ENCODE measurements at places on chromosomes 5 and 9.

DNA sequence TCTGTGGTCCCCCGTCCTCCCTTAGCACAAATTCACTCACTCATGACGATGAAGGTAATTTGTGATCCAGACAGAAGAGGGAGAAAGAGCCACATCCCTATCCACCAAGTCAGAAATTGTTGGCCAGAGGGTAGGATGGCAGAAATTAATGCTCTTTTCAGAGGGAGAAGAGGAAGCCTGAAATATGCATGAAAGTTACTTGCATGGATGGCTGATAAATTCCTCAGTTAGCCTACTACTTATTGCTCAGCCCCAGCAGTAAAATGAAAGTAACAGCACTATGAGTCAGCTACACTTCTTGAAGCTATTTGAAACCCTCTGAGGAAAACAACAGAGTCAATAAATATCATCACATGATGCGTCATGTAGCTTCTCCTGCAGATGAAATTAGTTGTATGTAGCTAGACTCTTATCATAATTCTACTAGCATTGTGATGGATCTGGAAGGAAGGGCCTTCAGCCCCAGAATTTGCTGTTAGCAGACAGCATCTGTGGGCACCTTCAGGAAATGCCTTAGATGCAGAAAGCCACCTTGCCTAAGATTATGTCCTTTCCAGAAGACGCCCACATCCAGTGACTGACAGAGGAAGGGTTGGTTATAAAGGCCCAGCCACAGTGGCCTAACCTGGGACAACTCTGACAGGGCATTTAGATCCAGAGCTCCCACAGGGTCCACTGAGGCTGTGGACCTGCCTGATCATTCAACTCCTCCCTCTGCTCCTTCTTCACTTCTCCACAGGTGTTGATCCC is 81.2 kb upstream of the CCDC112 start:
- no peak for DNase-seq

GRCh38 chr5:89948977-89949376 is 460.6 kb downstream of the CETN3 start:
- DNase-seq = no peak

DNA sequence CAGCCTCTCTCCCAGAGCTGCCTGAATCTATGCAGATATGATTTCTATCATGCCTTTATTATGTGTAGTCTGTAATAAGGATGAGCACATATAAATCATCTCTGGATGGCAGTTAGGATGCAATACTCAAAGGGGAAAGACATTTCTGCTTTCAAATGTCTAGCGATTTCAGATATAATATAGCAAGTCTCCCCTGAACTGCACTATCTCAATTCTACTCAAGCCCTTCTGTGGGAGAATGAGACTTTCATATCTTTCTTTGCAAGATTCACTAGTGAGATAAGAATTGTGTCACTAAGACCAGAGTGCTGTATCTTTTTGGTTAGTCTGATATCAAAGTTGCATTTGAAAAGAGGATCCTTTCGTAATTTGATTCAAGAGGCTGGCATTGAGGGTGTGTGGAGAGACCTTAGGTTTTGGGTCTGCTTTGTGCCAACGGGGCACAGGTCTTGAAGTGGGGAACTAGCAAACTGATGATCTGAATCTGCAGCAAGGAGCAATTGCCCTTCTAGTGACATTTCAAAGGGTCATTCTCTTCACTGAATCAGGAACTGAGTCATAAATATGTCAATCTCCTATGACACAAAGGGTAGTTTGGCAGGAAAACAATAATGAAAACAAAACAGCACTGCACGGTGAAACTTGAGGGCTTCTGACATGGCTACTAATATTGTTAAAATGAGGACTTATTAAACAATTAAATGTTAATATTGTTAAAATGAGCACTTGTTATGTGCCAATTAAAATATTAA is 305.5 kb upstream of the CLINT1 start:
- DNase-seq = no peak

DNA sequence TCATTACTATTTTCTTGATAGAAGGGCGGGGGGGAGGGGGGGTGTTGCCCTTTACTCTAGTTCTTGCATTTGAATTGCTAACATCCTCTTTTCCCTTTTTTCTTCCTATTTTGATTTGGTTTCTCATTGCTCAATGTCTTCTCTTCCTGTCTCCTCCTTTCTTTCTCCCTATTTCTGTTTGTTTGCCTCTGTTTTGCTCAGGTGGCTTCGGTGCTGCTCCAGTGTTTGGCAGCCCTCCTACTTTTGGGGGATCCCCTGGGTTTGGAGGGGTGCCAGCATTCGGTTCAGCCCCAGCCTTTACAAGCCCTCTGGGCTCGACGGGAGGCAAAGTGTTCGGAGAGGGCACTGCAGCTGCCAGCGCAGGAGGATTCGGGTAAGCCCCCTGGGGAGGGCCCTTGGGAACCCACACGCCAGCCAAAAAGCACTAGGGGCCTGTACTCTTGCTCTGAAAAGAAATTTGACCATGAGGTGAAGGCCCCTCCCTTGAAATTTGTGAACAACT is 48.3 kb downstream of the FAM78A start:
- no peak for DNase-seq

DNA sequence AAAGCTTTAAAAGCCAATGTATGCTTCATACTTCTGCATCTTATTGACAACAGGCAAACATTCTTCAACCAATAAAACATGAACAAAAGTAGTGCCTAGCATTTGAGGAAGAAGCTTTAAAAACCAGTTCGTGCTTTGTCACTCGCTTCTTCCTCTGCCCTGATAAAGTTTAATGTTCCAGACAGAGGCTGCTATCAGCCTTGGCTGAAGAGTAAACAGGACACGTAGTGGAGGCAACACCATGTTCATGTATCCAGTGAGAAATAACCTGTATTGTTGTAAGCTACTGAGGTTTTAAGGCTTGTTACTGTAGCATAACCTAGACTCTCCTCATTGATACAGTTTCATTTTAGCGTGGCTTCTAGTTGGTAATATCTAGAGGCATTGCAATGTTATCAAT is 3.2 kb upstream of the FUBP3 start:
- no peak for DNase-seq

- no peak for DNase-seq
These were observed 245.8 kb downstream of the TLE4 start for GRCh38 chr9:79817438-79818004.

GRCh38 chr9:109721001-109721400 is 59.0 kb upstream of the PALM2AKAP2 start:
- DNase-seq = peak; percentile 8

GRCh38 chr9:136059851-136060670 is 35.0 kb downstream of the NACC2 start:
- no peak for DNase-seq

DNA sequence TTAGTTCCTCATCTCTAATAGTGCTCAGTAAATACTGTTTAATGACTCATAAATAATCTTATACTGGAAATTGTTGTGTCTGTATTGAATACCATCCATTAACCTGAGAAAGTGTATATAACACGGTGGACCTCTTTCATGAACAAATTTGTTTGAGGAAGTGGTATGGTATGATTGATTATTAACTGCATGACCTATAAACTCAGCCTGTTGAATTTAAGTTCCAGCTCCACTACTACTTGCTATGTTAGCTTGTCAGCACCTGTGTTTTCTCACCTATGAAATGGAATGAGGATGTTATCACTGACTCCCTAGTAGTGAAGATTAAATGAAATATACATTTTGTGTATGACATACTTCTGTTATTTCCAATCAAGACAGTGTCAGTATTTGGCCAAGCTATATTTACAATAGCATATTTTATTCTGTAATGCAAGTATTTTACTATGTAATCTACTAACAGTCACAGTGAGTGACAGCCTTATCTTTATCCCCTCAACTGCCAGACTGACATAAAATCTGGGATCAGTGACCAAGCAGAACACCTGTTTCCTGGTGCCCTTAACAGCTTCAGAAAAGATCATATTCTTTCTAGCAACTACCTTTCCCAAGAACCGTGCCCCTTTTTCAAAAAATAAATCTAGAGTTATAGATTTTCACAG is 77.3 kb upstream of the ITGA1 start:
- no peak for DNase-seq

- no peak for DNase-seq
These were observed 24.5 kb downstream of the IGIP start for GRCh38 chr5:140150201-140150600.

GRCh38 chr9:119234636-119235035 is 134.6 kb downstream of the BRINP1 start:
- DNase-seq = no peak

- no peak for DNase-seq
These were observed 441.1 kb downstream of the SEMA5A start for GRCh38 chr5:9104571-9105339.

DNA sequence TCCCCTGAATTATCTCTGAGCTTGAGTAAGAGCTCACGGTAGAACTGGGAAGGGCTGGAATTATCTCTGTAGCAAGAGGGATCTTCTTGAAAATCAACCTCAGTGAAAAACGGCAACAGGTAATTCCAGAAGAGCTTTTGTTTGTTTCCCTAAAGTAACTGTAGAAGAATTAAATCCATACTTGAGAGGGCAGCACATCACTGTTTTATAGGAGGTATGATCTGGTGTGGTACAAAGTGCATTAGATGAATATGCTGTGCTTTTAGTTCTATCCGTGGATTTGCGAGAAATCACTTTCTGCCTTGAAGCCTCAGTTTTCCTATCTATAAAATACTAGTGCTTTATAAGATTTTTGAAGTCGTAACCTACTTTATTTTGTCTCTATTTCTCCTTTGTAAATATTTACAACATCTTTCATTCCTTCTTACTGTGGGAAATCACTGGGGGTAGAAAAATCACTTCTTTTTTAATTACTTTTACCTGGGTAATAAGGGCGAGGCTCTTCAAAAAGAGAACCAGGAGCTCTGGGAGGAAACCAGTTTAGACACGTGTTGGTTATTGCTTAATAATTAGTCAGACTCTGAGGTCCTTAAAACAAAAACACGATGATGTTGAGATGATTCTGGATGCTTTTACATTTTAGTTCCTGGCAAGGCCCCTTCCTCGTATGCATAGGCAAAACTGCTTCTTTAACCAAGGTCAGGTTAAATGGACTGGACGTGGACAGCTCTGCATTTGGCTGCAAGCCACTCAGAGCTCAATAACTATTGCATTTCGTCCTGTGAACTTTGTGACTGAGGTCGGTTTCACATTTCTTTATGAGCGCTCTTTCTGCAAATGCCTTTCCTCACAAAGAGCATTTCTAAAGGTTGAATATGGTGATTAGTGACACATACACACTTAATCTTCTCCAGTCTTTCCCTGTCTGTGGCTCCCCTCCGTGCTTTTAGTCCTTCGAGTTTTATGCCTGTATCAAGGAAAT is 376.1 kb downstream of the BRINP1 start:
- DNase-seq = no peak

DNA sequence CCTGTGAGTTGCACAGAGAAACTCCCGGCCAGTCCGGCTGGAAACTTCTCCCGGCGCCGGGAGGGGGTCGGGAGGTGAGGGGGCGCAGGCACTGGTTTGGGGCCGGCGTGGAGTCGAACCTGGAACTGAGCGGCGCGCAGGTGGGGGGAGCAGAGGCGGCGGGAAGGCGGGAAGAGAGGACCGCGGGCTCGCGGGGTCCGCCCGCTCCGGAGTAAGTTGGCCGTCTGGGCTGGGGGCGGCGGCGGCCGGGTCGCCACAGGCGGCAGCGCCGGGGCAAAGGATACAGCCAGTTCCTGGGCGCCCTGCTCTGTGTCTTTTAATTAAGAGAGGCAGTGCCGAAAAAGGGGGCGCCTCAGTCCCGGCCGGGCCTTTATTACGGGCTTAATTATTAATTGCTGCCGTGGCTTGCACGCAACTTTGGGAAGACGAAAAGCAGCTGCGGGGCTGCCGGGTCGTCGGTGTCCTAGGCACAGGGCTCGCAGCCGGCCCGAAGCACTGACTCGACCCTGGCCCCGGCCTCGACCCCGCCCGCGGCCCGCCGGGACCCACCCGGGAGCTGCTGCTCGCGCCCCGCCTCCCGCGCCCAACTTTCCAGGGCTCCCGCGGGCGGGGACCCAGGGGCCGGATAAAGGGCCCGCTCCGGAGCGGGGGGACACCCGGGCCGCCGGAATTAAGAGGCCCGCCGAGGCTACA is 1.1 kb downstream of the NTNG2 start:
- peak; percentile 28 for DNase-seq

- DNase-seq = no peak
These were observed 512.6 kb downstream of the RAB3C start for GRCh38 chr5:59095480-59095879.

DNA sequence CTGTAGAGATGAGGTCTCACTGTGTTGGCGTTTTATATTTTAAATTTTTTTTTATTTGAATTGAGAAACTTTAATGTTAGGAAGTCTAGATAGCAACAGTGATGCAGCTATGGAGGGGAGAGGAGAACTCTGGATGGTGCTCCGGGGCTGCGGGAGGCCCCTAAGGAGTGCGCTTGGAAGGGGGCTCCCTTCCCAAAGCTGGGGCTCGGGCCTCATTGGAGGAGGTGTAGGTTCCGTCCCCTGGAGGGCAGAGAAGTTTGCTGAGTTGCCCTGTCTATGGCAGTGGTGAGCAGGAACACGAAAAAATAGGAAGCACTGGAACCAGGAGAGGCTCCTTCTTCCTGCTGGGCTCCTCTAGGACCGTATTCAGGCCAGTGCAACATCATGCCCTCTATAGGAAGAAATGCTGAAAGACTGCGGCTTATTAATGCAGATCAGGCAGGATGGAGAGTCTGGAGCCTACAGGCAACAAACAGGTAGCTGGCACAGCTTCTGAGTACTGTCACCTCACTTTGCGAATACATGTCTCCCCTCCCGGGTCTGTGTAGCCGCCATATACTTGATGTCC is 16.1 kb downstream of the AHRR start:
- DNase-seq = no peak

- DNase-seq = no peak
These were observed 19.2 kb downstream of the LMAN2 start for GRCh38 chr5:177332031-177332895.

DNA sequence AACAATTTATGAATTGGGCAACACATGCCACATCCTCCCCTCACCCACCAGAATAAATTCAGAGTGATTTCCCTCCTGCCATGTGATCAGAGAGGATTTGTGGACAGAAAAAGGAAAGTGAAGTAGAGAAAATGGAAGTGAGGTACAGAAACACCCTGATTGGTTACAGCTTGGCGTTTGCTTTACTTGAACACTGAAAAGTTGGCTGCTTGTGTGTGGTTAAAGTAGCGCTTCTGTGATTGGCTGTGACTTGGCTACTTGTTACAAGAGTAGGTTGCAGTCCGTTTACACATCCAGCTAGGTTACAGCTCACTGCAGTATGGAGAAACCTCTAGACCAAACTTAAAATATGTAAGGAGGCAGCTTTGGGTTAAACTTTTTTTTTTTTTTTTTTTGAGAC is 205.2 kb upstream of the ZNF608 start:
- DNase-seq = no peak

DNA sequence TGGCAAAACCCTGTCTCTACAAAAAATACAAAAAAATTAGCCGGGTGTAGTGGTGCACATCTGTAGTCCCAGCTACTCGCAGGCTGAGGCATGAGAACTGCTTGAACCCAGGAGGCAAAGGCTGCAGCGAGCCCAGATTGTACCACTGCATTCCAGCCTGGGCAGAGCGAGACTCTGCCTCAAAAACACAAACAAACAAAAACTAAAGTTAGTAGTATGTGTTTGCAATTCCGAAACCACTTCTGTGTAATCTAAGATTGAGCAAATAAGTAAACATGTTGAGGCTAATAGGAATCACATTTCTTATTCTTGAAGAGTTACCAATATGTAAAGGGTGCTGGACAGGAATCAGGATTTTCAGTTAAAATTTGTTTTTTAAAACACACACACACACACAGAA is 70.0 kb upstream of the SUSD1 start:
- DNase-seq = no peak
